ENCODE measurements at places on chromosomes 13 and 19.
A peak's percentile ranks its signal among the peaks of the same experiment; 100 is the strongest.

- H3K27me3 ChIP-seq, result no peaks in the 10 kb centered on the region
- H3K27ac ChIP-seq, result no peak overlapping the region
- no peaks in the 10 kb centered on the region for H3K36me3 ChIP-seq
- no peak overlapping the region for H3K4me3 ChIP-seq
- no peak for DNase-seq
- H3K4me1 ChIP-seq, result no peaks in the 10 kb centered on the region
These were observed 15.6 kb downstream of the TLE6 start for GRCh38 chr19:2992958-2993357.

DNA sequence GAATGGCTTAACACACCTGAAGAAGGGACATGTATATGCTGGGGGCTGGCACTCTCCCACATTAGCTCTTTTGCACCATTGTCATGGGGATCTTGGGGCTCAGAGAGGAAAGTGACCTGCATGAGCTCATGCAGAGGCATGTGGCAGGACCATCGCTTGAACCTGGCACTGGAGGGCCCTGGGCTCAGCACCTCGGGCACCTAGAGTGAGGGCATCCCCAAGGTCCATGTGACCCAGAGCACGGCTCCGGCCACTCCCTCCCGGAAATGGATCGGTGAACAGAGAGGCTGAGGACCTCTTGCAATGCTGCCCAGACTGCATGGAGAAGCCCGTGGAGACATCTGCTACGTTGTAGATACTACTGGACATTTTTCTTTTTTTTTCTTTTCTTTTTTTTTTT lies 38.6 kb upstream of the CCNE1 start:
- H3K27ac ChIP-seq, result no peak overlapping the region
- H3K4me1 ChIP-seq, result no peaks in the 10 kb centered on the region
- H3K4me3 ChIP-seq, result no peak overlapping the region
- DNase-seq, result no peak

GRCh38 chr13:111947026-111947810 lies 119.7 kb upstream of the SOX1 start:
- no peaks in the 10 kb centered on the region for H3K36me3 ChIP-seq
- no peak overlapping the region for H3K27ac ChIP-seq
- H3K4me1 ChIP-seq, result no peaks in the 10 kb centered on the region
- no peaks in the 10 kb centered on the region for H3K27me3 ChIP-seq

DNA sequence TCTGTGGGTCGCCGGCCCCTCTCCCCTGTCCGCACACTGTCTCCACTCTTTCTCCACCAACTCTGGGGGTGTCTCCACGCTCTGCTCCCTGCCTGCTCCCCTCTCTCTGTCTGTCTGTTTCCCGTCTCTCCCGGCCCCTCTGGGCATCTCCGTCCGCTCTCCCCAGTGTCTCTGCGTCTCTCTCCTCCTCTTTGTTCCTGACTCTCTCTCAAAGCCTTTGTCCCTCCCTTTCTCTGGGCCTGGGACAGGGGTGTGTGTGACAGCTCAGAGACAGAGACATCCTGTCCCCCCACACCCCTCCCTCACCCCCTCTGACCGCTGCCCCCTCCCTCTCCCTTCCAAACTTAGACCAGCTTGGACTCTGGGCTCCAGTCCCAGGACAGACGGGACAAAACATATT lies 668 bp upstream of the SBK3 start:
- DNase-seq, result no peak
- H3K27ac ChIP-seq, result peak overlapping the region; percentile 84
- no peaks in the 10 kb centered on the region for H3K27me3 ChIP-seq
- H3K4me3 ChIP-seq, result peak overlapping the region; percentile 51
- no peaks in the 10 kb centered on the region for H3K36me3 ChIP-seq

- H3K4me3 ChIP-seq, result no peak overlapping the region
- H3K27ac ChIP-seq, result no peak overlapping the region
- DNase-seq, result no peak
- no peaks in the 10 kb centered on the region for H3K4me1 ChIP-seq
- H3K27me3 ChIP-seq, result no peaks in the 10 kb centered on the region
These were observed 39.9 kb downstream of the DPRX start for GRCh38 chr19:53671663-53672062.

GRCh38 chr13:104691767-104692467 lies 1625.7 kb upstream of the SLC10A2 start:
- DNase-seq, result no peak
- no peaks in the 10 kb centered on the region for H3K4me1 ChIP-seq
- H3K4me3 ChIP-seq, result no peak overlapping the region
- H3K27me3 ChIP-seq, result no peaks in the 10 kb centered on the region
- no peak overlapping the region for H3K27ac ChIP-seq

All from right atrium auricular region (tissue), 2 donors.